ENCODE measurements at places on chromosomes 4 and X.

DNA sequence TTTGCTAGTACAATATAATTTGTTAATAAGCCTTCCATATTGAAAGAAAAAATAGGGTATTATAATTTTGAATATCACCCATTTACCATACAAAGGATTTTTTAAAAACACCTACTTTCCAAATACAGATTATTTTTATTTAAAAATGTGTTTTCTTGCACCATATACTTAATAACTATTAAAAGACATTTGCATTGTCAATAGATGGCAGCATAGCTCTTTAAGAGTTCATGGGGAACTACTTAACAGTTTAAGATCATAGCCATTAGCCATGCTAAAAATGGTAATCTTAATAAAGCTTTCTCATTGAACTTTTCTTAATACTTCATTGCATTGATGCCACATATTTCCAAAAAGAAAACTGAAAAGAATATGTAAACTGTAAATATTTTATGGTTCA, 1995.9 kb downstream of the C4orf33 start:
- peak; percentile 63 for DNase-seq

DNA sequence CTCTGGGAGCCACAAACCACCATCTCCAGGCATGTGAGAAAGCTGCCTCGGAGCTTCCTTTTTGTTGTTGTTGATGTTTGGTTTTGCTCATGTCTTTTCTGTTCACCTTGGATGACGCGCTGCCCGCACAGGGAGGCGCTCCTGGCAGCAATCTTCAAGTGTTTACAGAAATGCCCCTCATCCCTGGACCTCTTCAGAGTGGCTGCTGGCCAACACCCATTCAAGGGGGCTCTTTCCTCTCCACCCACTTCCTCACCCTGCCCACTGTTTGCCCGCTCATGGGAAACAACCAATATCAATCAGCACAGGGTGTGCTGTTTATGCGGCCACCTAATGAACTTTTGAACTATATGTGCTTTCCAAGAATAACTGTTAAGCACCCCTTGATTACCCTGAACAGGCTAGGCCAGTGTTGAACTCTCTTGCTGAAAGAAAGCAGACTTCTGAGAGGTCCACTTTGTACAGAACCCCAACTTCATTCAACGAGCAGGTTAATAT, 355.1 kb upstream of the CLNK start:
- DNase-seq: no peak

DNA sequence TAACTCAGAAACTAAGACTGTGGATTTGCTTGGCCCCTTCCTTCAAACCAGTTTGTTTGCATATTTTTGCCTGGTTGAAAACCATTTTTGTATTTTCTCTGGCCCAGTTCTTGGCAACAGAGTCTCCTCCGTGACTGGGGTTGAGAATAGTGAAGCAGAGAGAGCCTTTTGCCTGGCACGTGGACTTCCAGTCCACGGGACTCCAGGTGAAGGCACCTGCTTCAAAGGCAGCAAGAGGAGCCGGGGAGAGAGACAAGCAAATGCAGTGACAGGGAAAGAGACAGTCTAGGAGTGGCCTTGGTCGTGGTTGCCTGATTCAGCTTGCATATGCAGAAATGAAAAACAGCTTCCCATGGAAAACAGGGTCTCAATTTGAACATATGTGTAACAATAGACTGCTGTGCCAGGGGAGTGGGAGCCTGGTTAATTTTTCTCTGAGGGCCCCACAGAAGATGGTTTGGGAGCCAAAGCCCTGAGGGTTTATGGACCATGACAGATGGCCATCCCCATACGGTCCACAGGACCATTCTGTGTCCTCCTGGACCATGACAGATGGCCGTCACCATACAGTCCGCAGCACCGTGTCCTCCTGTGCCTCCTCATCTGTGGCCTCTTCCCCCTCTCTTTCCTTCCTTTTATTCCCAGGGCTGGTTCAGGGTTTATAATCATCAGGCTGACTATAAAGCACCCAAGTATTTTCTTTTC, 272.2 kb upstream of the RASGEF1B start:
- peak; percentile 52 for DNase-seq

GRCh38 chr4:142281999-142282398, 564.1 kb downstream of the INPP4B start:
- DNase-seq: no peak

- no peak for DNase-seq
These were observed 33.8 kb upstream of the ZNF518B start for GRCh38 chr4:10490996-10491395.

GRCh38 chrX:80216086-80216485, 201.5 kb downstream of the TBX22 start:
- no peak for DNase-seq

GRCh38 chrX:129808829-129809796, 29.4 kb downstream of the SASH3 start:
- no peak for DNase-seq

Data from NCI-H1694 treated with DMSO at 0.1 percent for 48 hours (cell line).